NCI-H460 (cell line): ENCODE measurements at places on chromosomes 1 and 21. TPM values are rescaled to one million over a fixed set of nuclear protein-coding genes. Genes with fewer than 3 reads are reported as not detected.

- DNase-seq, result no peak
Measured at GRCh38 chr1:100924991-100925390, 29.1 kb downstream of the SLC30A7 start.

DNA sequence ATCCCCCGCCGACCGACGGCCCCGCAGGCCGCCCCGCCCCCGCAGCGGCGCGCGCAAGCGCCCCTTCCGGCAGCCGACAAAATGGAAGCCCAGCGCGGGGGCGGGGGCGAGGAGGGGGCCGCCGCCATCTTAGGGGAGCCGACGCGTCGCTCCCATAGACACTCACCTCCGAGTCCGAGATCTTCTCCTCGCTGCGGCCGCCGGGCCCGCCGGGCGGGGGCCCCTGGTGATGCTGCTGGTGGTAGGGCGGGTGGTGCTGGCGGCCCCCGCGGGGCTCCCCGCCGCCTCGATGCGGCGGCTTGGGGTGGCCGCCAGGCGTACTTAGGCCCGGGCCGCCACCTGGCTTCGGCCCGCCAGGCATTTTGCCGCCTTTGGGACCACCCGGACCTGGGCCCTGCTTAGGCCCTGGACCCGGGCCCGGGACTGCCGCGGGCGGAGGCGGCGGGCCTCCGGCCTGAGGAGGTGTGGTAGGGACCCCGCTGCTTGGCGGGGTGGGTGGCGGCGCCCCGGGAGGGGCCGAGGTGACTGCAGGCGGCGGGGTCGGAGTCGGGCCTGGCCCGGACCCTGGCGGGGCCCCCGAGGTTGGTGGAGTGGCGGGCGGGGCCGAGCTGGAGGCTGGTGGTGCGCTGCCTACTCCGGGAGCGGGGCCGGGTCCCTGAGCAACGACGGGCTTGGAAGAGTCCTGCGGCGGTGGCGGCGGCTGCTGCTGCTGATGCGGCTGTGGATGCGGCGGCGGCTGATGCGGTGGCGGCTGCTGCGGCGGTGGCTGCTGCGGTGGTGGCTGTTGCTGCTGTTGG lies 691 bp downstream of the SFPQ start:
- peak; percentile 65 for DNase-seq

Gene SPATA45
- not detected in 2 replicates for total RNA-seq

GRCh38 chr1:181423301-181423918 lies 59.9 kb upstream of the CACNA1E start:
- DNase-seq, result peak; percentile 47

Gene AMY1B
- total RNA-seq, result not detected in 2 replicates

Gene ILF2
- 294 and 315 TPM in 2 replicates for total RNA-seq

DNA sequence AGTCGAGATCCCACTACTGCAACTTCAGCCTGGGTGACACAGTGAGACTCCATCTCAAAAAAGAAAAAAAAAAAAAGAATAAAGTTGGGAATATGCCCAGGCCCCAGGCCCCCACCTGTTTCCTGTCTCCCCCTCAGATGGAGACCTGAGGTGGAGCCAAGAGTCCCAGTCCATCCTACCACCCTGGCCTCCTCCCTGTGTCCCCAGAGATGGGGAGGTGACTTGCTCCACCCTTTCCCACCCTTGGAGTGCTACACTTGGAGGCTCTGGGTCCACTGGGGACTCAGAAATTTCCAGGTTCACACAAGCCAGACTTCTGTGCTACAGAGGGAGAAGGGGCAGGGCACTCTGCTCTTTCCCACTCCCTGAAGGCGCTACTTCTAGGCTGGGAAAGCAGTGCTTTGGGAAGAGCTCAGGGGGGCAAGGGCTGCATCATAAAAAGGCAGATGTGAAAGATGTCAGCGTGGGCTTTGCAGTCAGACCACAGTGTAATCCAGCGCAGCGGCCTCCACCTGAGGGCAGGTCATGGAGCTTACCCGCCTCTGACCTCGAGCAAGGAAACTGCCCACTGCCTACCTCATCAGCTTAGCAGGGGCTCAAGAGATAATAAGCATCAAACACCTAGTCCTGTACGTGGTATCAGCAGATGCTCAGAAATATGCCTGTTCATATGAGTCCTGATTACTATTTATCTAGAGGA lies 13.4 kb downstream of the TMEM63A start:
- DNase-seq, result no peak

DNA sequence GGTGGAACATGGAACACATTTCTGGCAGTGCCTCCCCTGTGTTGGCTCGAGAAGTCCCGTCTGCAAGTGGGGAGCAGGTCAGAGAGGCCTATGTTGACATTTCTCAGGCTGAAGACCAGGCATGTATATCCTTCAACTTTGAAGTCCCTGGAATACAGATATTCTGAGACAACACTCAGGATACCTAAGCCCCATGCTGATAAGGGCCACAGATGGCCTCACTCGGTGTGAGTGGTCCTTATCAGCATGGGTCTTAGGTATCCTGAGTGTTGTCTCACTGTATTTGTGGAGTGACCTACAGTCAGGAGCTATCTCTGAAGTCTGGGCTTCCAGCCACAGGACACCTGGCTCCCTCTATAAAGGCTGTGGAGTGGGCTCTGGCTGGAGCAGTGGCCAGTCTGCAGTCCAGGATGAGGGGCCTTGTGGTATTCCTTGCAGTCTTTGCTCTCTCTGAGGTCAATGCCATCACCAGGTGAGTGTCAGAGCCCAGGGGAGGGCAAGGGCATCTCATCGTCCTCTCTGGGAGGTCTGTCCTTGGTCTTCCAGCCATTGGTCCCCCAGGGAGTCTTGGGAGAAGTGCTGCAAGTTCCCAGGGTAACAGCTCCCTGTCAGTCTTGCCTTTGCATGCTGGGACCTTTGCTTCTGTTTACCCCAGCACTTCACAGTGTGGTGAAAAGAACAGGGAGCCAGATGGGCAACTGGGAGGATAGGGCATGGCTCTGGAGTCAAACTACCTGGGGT lies 29.6 kb downstream of the PROK1 start:
- DNase-seq, result no peak
